Activated CD4-positive, alpha-beta T cell treated with anti-CD3 and anti-CD28 coated beads, Interleukin-2, amount 50 U/mL, for 16 hours (primary cell): ENCODE measurements at places on chromosomes 2 and 18.

DNA sequence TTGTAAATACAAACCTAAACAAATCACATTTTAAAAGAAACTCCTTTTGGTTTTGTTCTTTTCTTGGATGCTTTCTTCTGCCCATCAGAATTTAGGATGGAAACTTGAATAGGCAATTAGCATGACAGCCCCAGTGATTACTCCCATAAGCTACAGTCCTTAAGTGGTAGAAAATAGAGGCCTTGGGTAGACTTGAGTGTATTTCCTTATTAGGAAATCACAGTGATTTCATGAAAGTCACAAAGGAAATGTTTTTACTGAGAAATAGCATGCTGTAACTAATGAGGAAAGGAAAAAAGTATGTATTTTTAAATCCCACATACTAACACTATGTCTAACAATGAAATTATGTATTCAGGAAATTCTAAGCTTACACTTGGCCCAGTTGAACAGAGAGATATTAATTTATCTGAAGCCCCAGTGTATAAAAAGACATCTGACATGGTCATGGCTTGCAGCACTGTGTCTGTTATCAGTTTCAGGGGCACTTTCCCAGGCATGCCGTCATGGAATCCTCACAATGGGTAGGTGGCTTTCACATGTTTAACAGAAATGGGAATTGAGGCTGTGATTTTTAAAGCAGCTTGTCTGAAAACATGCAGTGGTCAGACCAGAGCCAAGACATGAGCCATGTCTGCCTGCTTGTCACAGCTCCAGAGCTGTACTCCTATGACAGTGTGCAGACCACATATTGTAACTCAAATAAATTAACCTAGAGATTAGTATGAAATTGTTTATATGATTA is 79.7 kb upstream of the TRIB2 start:
- no peak for DNase-seq

DNA sequence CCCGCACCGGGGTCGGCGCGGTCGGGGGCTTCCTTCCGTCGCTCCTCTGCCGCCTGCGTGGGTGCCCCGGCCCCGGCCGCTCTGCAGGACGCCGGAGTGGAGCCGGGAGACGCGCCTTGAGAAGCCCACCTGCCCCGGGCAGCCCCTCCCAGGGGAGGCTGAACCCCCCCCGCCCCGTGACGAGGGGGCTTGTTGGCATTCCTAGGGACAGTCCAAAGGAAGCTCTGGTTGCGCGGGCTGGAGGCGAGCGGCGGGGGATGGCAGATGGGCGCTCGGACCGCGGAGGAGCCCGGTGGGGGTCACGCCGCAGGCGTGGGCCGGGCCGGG is 133.5 kb upstream of the MGAT5 start:
- DNase-seq: no peak

DNA sequence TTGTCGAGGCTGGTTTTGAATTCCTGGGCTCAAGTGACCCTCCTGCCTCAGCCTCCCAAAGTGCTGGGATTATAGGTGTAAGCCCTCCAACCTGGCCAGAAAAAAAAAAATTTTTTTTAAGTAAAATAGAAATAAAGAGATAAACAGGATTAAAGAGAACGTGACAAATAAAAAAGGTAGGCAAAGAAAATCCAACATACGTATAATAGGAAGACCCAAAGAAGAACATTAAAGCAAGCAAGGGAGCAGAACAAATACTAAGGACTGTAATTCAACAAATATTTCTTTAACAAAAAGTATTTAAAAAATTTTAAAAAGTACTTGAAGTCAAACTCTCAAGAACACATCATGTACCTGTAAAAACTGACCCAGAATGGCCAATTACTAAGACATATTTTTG is 56.4 kb downstream of the PTPN2 start:
- DNase-seq: no peak

DNA sequence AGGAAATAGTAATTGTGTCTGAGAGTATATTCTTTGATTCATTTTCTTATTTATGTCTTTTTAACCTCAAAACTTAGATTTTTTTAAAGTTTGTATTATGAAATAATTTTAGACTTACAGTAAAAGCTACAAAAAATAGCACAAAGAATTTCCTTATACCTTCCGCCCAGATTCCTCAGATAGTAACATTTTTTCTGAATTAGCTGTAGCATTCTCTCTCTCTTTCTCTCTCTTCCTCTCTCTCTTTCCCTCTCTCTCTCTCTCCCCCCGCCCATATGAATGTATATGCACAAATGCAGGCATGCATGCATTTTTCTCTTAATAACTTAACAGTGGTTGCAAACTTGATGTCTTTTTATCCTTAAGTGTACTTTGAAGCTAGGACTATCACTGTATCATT is 361.1 kb upstream of the NRP2 start:
- no peak for DNase-seq

GRCh38 chr18:3294435-3295080 is 32.6 kb downstream of the MYL12B start:
- no peak for DNase-seq

DNA sequence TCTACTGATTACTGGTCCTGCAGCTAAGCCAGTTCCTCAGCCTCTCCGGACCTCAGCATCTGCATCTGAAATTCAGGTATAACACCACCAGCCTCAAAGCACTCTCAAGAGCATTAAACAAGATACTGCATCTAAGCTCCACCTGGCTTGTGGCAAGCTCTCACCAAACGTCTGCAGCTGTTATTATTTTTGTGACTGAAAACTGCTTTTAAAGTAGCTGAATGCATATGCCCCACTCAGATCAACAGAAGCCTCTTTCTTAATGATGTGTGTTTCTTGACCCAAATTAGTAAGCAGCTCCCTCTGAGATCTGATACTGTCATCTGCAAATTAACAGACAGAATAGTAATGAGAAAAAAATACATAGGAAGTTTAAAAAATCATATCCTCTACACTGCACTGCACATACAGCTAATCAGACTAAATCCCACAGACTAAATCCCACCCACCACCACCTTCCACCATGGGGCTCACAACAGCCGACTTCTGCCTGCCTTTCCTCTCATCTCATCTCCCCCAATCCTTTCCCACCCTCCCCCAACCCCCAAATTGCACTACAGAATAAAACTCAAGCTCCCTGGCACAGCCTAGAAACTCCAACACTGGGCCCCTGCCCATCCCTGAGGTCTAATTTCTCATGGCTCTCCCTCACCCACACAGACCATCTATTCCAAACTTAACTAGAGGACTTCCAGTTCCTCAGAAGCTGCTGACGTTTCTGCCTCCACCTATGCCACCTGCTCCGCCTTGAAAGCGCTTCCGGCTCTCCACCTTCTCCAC is 52.9 kb downstream of the TMEM163 start:
- no peak for DNase-seq

GRCh38 chr2:28950941-28951630 is 30.0 kb upstream of the TOGARAM2 start:
- DNase-seq: no peak

- peak; percentile 14 for DNase-seq
Observed at GRCh38 chr2:22904126-22904684, 480.8 kb upstream of the KLHL29 start.

GRCh38 chr2:202178346-202178958 is 59.9 kb downstream of the SUMO1 start:
- peak; percentile 66 for DNase-seq

- no peak for DNase-seq
Observed at GRCh38 chr2:239261356-239261755, 139.5 kb downstream of the HDAC4 start.

DNA sequence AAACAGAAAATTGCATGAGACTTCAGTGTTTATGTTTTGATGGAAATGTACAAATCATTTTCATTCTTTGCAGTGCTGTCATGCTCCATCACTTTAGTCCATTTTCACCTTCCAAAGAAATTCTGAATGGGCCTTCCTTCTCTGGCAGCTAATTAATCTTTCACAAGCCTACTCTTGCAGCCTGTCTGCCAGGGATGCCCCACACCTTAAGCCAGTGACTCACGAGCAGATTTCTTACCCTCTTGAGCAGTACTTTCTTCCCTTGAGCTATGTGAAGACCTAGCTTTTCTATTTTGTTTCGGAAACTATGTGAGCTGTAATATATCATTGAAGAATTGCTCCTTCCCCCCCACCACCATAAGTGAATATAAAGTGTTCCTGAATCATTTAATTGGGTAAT is 404.3 kb upstream of the VWC2L start:
- no peak for DNase-seq

DNA sequence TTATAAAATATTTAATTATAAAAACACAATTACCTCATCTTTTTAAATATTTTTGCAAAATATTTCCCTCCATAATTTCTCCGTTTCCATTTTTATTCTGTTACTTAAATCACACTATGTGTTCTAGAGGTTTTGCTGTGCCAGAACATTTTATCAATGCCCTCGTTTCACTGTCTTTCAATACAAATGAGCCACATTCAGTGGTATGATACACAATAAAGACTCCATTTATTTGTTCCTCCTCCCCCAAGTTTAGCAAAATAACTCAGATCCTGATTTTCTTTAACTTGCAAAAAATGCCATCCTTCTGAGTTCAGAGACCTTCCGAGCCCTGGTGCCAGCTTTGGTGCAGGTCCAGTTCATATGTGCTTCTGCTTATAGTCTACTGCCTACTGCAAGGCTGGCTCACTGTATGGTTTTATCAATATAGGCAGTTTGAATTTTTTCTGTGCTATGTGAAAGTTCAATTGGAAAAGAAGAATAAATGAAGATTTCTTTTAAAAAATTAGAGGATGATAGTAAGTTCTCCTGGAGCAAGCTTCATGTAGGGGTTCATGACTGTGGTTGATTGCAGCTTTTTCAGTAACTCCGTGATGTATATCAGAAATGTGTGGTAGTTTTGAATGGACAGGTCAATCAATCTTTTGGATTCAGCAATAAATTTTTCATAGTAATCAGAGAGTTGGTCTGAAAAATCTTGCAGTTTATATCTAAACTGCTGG is 42.5 kb downstream of the APOB start:
- DNase-seq: no peak

GRCh38 chr2:144239306-144239705 is 280.6 kb downstream of the ZEB2 start:
- DNase-seq: peak; percentile 69
